ENCODE measurements at places on chromosomes 16 and 17.

DNA sequence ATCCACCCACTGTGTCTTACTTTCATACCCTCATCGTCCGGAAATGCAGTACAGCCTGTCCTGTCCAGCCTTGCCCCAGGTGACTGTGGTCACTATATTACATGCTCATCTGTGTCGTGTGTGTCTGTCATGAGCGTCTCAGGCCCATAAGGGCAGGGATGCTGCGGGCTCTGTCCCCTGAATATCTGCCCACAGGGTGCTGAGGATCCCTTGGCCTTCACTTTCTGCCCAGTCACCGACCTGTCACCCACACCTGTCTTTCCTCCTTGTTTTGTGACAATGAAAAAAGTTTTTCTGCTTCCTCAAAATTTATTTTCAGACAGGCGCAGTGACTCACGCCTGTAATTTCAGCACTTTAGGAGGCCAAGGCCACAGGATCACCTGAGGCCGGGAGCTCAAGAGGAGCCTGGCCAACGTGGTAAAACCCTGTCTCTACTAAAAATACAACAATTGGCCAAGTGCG, 1.4 kb upstream of the CTRB1 start:
- DNase-seq: no peak

DNA sequence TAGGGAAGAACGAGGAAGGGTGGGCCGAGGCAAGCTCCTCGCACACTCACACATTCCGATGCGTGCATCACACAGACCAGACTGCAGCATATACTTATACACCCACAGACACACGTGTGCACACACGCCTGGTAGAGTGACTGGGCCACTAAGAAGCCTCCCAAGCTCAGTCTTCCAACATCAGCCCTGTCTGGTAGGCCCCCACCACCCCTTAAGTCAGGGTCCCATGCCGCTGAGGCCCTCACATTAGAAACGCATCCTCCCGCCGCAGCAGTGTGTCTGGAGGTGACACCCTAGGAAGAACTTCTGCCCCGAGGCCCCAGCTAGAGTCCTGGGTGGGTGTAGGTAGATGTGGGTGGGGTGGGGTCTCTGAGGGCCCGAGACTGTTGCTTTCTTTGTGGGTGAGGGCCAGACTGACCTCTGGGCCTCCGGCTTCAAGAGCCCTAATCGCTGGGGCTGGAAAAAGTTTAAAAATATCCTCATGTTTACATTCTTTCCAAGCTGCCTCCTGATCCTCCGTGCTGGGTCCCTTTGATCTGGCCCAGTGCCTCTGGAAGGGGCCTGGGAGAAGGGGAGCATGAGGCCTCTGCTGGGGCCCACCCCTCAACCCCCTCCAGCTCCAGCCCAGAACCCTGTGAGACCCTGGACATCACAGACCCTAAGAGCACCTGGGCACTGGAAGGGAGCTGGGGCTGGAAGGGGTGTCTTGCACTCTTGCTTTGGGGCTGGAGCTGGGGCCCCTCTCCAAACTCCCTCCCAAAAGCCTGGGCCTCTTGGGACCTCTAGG, 13.6 kb downstream of the CDH16 start:
- no peak for DNase-seq

GRCh38 chr17:10793816-10794215, 10.1 kb downstream of the TMEM238L start:
- no peak for DNase-seq

GRCh38 chr17:76696763-76697701, 13.7 kb downstream of the MXRA7 start:
- DNase-seq: no peak

DNA sequence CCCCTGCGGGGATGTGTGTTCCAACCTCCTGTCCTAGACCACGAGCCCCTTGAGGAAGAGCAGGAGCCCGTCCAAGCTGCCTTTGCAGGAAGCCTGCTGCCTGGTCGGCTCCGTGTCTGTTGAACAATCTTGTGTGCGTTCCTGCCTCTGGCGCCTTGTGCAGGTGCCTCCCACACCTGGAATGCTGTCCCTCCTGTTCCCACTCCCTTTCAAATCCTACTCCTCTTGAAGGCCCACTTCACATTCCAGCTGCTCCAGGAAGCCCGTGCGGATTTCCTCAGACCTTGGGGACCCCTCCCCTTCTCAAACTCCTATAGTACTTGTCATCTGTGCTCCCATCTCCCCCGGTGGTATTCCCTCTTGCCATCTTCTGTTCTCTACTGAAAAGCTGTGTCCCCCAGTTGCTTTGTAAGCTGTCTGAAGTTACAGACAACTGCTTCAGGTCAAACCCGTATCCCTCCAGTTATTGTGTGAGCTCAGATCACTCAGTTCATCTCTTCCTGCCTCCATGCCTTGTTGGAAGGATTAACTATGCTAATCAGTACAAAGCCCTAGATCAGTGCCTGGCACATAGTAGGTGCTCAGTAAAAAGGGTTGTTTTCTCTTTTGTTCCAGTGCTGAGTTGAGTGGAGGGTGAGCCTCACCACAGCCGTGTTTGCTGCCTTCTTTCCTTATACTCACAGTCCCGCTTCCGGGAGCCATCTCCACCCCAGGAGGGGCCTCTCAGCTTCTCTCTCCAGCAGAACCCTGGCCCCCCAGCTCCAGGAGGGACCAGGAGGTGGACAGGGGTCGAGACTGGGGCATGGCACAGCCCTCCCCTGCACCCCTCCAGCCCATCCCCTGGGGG, 241.8 kb upstream of the CIBAR2 start:
- DNase-seq: no peak

GRCh38 chr16:68486502-68487202, 38.3 kb upstream of the SMPD3 start:
- DNase-seq: no peak

DNA sequence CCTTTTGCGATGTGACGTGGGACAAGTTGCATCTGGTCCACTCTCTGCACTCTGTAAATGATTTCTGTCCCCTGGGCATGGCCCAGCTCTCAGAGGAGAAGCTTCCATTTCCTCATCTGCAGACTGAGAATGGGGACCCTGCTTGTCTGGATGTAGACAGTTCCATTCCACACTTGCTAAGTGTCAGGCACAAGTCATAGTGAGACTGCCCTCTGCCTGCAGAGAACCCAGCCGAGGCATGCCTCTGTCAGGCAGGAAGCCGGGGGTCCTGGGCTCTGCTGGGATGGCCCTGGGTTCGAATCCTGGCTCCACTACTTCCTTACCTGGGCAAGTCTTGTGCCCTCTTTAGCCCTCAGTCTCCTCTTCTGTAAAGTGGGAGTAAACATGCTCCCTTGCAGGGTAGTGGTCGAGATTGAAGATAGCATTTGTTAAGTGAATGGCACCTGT, 4.1 kb downstream of the MAP2K3 start:
- DNase-seq: no peak

- no peak for DNase-seq
Measured at GRCh38 chr16:57166451-57166850, 19.4 kb downstream of the PSME3IP1 start.

GRCh38 chr16:74617206-74617788, 10.4 kb upstream of the GLG1 start:
- DNase-seq: no peak

DNA sequence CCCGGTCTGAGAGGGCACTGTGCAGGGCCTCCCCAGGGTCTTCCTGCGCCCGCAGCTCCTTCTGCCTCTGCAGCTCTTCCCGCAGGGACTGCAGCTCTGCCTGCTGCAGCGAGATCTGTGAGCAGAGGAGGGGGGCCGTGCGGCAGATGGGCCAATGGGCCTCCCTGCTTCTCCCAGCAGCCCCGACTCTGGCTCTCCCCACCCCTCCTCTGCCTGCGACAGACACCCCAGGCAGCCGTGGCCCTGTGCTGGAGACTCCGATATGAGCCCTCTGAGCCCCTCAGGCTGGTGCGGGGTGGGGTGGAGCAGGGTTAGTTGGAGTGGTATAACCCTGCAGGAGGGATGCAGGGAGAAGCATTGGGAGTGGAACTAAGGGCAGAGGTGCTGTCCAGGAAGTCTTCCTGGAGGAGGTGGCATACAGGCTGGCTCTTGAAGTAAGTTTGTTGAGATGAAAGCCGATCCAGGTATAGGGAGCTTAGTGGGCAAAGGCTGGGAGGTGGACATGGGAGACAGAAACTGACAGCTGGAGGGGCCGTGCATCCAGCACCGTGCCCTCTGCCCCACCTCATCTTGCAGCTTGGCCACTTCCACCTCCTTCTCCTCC, 5.0 kb downstream of the THOC6 start:
- no peak for DNase-seq

GRCh38 chr16:70739389-70739788, 53.5 kb upstream of the MTSS2 start:
- DNase-seq: no peak

DNA sequence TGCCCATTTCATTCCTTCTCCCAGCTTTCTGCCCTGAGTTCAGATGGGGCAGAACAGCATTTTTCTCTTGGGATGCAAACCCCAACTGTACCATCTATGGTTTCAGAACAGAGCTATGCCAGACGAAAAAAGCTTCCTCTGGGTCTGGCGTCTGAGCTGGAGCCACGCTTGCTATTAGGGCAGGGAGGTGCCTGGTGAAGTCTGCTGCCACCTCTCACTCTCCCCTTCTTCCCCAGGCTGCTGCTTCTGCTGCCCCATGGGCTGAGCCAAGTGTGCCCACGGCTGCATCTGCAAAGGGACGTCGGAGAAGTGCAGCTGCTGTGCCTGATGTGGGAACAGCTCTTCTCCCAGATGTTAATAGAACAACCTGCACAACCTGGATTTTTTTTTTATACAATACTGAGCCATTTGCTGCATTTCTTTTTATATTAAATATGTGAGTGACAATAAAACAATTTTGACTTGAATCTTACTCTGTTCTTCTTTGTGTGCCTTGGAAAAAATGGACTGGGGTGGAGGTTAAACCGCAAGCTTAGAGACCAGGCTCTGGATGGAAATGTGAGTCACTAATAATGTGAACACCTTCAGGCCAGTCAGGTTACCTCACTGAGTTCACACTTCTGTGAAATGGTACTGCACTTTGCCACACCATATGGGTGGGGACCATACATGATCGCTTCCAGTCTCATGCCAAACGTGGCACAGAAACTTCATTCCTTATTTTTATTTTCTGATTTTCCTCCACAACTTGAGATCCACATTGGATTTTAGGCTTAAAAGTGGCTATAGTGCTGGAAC, 1.7 kb upstream of the MT1A start:
- no peak for DNase-seq

DNA sequence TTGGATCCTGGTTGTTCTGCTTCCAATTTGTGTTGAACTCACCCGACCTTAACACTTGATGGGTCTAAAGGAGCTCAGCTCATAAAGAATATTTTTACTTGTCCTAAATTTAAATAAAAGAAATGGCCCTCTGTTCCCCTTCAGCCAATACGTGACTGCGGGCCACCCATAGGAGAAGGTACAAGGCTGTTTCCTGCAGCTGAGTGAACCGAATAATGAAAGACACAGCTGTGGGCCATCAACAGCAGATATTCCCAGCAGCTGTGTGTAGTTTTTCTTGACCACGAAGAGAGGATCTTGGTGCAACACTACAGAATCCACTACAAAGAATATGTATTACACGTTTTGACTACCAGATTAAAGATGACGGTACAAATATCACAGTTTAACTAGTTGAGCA, 1431.6 kb downstream of the CDH11 start:
- no peak for DNase-seq

DNA sequence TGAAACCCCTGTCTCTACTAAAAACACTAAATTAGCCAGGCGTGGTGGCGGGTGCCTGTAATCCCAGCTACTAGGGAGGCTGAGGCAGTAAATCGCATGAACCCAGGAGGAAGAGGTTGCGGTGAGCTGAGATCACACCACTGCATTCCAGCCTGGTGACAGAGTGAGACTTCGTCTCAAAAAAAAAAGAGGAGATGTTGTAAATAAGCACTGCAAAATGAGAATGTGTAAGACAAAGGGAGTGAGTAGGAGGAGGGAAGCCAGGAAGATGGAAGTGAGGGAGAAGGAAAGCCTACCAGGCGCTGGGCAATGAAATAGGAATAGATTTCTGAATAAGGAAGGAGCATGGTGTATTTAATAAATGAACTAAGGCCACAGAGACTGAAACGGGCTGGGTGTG, 8.7 kb upstream of the PRPF8 start:
- DNase-seq: no peak

DNA sequence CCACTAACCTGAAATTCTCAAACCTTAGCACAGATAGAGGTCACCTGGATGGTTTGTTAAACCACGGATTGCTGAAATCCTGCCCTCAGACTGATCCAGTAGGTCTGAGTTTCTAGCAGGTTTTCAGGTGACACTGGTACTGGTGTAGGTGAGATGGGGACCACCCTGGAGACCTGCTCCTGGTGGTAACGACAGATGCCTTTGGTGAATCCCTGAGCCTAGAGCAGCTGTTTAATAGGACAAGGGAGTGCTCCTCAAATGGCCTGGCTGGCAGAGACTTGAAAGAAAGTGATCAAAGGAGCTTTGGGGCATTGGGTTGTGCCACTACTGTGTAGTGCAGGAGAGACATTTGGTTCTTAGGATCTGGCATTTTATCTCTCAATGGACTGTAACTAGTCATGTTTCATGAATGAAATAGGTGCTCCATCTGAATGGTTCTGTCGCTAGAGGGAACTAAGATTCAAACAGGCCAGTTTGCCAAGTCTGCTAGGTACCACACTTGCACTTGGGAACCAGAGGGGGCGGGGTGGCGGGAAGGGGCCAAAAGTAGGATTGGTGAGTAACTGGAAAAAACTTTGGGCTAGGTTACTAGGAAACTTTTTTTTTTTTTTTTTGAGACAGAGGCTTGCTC, 2.9 kb upstream of the IFI35 start:
- no peak for DNase-seq

DNA sequence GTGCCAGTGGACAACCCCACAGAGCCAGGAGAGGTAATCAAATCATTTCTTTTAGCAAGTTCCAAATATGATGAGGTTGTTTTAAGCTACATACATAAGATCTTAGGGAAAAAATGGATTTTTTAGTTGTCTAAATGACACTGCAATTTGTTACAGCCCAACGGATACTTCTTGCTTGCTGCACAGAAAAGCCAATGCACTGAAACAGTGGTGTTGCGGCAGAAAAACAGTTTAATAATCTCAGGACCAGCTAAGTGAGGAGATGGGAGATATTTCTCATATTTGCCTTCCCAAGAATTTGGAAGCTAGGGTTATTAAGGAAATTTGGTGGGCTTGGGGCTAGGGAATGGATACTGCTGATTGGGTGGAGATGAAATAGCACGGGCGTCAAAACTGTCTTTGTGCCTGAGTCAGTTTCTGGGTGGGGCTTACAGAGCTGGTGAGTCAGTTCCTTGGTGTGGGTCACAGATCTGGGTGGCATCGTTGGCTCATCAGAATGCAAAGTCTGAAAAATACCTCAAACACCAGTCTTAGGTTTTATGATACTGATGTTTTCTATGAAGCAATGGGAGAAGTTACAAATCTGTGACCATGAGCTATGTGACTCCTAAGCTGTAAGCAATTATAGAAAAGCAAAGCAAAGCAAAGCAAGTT, 255.4 kb downstream of the IRX3 start:
- no peak for DNase-seq
